ENCODE measurements at places on chromosomes 6 and 20.

DNA sequence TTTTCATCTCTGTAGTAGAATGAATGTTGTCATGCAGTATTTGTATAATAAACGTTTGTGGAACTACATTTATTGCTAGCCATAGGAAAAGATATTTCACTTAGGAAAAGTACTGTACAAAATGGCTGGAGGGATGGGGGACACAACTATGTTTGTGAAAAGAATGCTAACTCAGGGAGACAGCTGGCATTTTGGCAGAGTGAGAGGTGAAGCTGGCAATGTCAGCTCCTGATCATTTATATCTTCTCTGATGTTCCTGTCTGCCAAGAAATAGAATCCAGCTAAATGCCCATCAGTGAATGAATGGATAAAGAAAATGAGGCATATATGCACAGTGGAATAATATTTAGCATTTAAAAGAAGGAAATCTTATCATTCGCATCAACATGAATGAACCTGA, 313.0 kb upstream of the IRAK1BP1 start:
- no peak for DNase-seq

GRCh38 chr6:14738933-14739332, 506.9 kb upstream of the JARID2 start:
- DNase-seq: no peak

- no peak for DNase-seq
Observed at GRCh38 chr6:77038807-77039206, 424.5 kb downstream of the HTR1B start.

DNA sequence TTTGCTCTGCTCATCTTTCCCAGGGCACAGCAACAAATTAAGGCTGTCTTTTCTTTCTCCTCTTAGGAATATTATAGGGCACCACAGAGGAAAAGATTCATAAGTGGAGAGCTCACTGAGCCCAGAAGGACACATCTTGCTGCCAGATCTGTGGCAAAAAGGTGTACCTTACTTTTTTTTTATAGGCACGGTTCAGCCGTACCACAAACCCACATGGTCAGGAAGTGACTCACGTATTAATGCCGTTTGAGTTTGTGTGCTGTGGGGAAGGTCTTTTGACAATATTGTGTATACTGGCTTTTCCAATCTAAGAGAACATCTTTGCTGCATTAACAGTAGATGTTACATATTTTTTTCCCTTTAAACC, 28.4 kb downstream of the PAQR8 start:
- DNase-seq: peak; percentile 62

GRCh38 chr6:99138445-99138844, 190.7 kb upstream of the FBXL4 start:
- DNase-seq: no peak

DNA sequence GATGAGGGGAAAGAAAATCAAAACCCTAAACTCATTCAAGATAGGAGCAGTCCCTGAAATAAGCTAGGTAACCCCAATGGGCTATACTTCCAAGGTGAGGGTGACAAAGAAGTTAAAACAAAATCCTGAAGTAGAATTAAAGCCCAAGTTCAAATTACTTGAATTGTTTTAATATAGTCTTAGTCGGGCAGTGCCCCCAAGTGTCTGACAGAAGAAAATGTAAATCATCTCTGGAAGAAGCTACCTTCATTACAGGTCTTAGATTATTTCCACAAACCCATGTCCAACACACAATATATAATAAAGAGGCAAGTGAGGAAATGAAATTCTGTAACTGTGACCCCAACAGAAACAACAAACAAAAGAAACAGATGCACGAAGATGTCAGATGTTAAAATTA, 36.8 kb upstream of the L3MBTL3 start:
- DNase-seq: peak; percentile 18
